ENCODE measurements at places on chromosomes 6 and 20.

GRCh38 chr20:49749625-49750024 lies 35.9 kb upstream of the B4GALT5 start:
- no peak for DNase-seq

GRCh38 chr6:136750696-136751521 lies 41.4 kb downstream of the MAP3K5 start:
- no peak for DNase-seq

DNA sequence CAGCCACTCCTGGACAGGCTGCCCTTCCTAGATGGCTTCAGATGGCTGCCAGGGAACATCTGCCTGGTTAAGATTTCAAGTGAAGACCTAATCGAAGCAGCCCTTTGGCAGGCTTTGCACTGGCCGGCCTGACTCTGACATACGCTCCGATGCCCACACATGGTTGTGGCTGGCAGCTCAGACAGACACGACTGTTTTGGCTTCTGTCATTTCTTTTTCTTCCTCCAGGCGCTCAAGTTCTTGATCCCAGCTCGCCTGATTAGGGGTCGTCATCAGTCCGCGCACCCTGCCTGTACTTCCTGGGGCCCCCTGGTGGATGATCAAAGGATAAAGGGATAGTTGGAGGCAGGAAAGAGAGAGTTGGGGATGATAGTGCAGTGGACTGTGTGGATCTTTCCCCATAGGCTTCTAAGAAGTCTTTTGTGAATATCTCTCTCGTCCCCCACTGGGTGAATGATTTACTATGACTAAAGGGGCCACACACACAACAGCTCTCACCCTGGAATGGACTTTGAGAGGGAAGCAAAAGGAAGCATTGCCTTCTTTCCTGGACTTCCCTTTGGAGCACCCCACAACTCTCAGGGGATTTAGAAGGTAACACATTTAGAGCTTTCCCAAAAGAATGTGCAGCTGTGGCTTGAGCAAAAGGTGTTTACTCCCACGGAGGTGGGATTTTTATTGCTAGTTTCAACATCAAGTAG lies 21.4 kb upstream of the TRAM2 start:
- DNase-seq: no peak

DNA sequence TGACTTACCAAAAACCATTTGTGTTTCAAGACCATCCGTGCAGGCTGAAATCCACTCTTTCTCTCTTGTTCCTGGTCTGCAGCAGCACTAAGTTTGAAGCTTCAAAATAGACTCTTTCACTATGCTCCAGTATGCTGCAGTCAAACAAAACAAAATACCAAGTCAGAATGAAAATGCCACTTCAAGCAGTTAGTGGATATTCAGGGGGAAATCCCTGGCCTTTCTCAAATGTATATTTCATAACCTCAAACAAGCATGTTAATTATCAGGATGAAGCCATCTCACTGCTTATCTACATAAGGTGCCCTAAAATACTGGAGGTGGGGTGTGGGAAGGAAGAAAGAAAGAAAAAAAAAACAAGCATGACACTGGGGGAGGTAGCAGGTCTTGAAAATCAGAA lies 103.5 kb downstream of the ATXN1 start:
- DNase-seq: no peak

DNA sequence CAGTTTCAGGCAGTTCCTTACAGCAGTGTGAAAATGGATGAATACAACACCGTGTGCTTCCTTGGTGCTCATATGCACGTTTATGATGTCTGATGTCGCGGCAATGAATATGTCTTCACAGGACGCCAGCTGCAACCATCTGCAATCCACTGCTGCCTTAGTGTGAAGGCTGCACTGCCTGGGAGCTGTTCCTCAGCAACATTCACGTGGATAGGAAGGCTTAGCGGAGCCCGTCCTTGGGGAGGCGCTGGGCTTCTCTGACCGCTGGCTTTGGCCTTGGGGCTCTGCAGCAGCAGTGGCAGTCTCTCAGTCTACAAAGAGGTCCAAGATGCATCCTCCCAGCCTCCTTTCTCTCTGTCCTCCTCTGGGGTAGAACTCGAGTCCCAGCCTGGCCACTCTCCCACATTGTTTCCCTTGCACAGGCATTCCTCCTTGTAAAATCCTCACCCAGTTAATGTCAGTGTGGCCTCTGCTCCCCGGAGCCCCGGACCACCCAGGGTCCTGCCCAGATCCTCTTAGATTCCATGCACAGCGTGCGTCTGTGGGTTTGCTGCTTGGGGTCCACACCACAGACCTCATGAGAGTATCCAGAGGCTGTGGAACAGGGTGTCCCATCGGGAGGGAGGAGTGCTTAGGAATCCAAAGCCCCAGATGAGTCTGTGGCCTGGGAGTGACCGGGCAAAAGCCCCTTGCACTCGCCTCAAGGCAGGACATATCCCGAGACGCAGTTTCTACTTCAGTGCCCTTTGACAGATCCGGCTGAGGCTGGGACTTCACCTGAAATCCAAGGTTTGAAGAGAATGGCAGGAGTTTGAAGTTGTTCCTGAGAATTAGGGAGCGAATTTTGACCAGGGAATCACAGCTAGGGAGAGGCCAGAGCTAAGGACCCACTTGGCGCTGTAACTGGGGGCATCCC lies 181.3 kb downstream of the THBS2 start:
- no peak for DNase-seq

DNA sequence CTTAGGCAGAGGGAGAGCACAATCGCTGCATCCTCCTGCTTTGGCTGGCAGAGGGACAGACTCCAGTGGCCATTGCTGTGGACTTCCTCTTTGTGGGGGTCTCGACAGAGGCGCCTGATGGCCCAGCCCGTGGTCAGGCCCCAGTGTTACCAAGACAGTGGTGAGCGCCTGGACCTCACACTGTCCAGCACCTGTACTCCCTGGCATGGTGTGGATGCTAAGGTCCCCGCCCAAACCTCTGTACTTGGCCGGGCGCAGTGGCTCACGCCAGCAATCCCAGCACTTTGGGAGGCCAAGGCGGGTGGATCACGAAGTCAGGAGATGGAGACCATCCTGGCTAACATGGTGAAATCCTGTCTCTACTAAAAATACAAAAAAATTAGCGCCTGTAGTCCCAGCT lies 2.3 kb upstream of the NTSR1 start:
- no peak for DNase-seq

- no peak for DNase-seq
These were observed 73.8 kb upstream of the MPC1 start for GRCh38 chr6:166456395-166457156.

DNA sequence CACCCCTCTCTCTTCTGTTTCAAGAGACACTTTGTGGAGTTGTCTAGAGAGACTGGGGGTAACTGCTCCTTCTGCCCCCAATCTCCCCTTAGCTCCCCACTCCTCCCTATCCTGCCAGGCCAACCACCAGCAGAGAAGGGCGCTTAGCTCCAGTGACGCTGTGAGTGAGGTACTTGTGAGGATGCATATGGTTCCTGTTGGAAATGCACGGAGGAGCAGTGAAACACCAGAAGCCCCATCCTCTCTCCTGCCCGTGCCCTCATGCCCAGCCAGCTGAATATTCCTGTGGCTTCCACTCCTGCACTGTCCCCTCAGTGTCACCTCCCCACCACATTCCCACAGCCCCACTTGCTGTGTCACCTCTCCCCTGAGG lies 11.9 kb downstream of the NT5E start:
- DNase-seq: no peak

- DNase-seq: peak; percentile 42
These were observed 550.5 kb upstream of the MARCKS start for GRCh38 chr6:113306552-113307145.

DNA sequence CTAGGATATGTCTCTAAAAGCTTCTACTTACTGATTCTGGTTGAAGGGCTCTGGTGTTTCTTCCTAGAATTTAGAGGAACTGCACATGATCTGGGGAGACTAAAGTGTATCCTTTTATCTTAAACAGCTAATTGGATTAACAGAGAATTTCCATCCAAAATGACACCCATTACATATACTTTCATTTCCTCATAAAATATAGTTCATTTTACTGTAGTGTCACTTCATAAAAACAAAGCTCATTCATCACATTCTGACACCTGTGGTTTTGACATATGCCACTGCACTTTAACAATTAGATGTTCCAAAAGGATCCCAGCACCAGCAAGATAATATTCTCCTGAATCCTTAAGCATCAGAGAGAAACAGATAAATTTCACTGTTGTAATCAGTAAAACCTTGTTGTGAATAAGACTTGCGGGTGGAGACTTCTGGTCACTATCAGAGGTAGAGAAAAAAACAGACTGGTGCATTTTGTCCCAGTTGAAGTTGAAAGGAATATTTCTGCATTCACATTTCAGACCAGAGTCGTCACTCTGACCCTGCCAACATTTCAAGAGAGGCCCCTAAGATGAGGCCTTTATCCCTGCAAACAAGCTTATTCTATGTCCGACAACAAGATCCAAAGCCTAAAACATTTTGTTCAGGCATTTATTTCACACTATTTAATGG lies 175.3 kb upstream of the BMP5 start:
- no peak for DNase-seq

DNA sequence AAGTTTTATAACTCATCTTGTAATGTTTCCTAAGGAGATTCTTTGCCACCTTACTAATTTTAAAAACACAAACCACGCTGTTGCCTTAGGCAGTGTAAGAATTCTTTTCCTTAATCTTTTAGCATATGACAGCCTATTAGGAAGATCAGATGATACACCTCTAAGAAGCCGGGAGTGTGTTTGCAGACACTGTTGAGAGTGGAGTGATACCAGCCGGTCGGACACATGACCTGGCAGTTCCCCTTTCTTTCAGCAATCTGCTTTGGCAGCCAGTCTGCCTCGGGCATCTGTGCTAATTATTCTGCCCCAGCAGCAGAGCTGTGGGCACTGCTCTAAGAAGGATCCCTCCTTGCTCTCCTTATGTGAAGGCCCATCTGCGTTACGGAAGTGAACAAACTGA lies 50.9 kb downstream of the PLCB4 start:
- peak; percentile 83 for DNase-seq

DNA sequence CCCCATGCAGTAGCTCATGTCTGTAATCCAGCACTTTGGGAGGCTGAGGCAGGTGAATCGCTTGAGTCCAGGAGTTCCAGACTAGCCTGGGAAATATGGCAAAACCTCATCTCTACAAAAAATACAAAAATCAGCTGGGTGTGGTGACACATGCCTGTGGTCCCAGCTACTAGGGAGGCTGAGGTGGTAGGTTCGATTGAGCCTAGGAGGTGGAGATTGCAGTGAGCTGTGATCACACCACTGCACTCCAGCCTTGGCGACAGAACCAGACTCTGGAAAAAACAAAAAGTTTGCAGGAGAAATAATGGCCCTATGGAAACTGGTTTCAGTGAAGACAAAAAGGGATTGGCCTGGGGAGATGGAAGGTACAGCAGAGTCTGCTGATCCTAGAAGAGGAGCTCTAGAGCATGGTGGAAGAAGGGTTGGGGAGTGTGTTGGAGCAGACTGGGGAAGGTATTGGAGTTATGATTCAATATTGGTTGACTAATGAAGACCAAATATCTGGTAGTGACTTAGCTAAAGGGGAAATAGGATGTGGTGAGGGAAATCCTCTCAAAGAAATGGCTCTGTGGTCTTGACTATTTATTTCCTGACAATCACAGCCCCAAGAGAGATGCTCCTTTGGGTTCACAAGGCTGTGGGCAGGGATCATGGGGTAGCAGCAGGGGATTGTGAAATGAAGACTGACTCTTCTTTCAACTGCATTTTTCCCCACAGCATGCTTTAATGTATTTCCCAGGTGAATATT lies 281.9 kb downstream of the UTRN start:
- DNase-seq: no peak

GRCh38 chr20:19920381-19921138 lies 96.6 kb upstream of the NAA20 start:
- DNase-seq: no peak

- DNase-seq: no peak
These were observed 29.6 kb downstream of the ZKSCAN8 start for GRCh38 chr6:28171271-28171670.

DNA sequence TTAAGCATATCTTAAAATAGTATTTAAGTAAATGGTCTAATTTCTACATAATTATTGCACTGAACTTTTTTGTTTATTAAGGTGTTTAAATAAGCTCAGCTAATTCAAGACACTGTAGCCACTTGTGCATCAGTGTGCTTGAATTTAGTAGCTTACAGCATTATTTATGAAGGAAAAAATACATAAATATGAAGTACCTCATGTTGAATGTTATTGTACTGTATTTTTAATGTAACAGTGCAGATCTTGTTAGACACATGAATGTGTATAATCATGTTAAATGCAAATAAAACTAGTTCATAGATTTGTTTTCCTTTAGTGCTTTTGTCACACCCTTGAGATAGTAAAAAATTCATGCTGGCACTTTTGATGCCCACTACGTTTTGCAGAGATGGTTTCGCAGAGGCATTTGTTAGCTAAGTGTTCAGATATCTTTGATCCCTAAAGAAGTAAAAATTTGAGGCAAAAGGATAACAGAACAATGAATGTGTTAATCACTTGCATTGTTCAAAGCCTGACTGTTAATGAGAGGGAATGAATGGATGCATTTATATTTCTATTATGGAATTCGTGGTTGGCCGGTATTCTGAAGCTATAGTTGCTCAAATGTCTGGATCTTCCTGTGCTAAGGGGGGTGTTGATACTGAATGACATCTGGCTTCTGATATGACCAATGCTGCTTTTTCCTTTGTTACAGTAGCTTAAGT lies 8.8 kb downstream of the BTBD3 start:
- DNase-seq: no peak

DNA sequence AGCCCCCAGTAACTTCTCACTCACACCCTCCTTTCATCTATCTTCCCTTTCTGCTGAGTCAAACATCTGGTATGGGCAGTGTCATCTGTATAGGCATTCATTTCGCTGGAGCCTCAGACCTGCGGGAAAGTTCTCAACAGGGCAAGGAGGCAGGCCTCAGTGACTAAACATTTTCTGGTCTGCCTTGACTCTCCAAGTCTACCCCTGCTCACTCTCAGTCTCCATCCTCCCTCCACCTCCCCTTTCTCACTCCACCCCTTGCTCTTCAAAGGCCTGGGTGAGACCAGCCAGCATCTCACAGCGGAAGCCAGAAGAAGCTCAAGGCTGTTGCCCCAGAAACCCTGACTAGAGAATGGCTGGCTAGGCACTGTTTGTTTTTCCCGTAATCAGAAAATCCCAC lies 105.0 kb upstream of the BEND6 start:
- peak; percentile 46 for DNase-seq

DNA sequence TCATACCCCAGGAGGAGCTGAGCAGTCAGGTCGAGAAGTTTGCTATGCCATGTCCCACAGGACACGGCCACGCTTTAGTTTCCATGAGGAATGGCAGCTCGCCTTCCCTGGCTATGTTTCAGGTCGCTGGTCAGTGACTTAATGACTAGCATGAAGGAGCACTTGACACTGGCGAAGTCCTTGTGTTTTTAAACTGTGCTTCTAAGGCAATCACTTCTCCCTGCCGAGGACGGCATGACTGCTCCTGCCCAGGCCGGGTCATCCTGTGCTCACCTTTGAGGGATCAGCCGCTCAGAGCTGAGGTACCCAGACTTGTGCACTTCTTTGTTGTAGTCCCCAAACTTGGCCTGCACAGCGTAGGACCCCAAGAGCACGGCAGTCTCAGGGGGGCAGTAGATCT lies 34.1 kb downstream of the EZR start:
- DNase-seq: no peak
